Gastroesophageal sphincter (tissue), 4 donors: ENCODE measurements at places on chromosomes 13 and 19. TPM values are rescaled to one million over a fixed set of nuclear protein-coding genes. Genes with fewer than 3 reads are reported as not detected.
A peak's percentile ranks its signal among the peaks of the same experiment; 100 is the strongest.

DNA sequence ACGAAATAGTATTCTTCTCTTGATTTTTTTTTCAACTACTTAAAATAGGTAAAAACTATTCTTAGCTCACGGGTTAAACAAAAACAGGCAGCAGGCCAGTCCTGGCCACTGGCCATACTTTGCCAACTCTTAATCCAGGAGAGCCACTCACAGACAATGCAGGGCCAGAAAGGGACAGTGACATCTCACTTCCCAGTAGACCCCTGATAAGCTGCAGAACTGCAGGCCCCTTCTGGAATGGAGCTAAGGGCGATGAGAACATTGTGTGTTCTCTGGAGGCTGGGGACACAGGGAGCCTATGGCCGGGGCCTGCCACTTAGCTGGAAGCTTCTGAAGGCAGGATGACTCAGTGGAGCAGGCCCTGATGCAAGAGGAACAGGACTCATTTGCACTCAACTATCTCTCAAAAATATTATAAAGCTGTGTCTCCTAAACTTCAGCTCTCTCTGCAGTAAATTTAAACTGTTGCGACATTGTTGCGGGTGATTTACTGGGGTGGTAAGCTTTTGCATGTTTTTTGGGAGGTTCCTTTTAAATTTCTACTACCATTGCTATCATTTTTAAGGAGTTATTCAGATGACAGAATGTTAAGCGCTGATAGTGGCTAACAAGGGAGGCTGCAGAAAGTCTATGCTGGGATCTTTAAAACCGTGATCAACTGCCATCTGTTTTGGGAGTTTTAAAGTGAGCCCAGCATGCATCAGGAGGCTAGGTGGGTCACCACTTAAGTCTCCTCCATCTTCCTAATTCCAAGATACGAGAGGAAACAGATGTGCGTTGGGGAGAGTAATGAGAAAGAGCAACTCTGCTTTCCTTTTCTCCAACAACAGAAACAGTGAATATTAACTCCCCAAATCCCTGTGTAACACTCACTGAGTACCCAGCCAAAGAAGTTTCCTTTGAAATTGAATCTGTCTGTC, 33.2 kb upstream of the KATNAL1 start:
- peak; percentile 88 for ATAC-seq

- peak; percentile 82 for ATAC-seq
Observed at GRCh38 chr13:30712536-30713532, 22.5 kb upstream of the ALOX5AP start.

Gene VSIG10L
- 2.2 TPM for total RNA-seq

- ATAC-seq, result no peak
Observed at GRCh38 chr19:49440439-49441209, 703 bp downstream of the SLC17A7 start.

Gene TNNT1
- total RNA-seq, result not detected

GRCh38 chr19:52694921-52695320, 39.9 kb downstream of the ZNF611 start:
- no peak for ATAC-seq

DNA sequence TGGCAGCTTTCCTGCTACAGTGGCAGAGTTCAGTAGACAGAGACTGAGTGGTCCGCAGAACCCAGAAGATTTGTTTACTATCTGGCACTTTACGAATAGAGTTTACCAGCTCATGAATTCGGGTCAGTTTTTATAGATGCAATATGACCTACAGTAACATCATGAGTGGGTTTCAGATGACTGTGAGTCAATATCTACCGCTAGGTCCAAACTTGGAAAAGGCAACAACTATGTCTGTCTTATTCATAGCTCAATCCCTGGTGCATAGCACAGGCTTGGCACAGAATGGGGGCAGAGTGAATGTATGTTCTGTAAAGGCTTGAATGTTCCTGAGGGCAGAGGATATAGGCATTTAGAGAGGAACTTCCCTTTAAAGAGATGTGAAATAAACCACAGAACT, 65.2 kb downstream of the RAP2A start:
- ATAC-seq, result no peak

Gene ZNF737
- total RNA-seq, result 11.3 TPM

DNA sequence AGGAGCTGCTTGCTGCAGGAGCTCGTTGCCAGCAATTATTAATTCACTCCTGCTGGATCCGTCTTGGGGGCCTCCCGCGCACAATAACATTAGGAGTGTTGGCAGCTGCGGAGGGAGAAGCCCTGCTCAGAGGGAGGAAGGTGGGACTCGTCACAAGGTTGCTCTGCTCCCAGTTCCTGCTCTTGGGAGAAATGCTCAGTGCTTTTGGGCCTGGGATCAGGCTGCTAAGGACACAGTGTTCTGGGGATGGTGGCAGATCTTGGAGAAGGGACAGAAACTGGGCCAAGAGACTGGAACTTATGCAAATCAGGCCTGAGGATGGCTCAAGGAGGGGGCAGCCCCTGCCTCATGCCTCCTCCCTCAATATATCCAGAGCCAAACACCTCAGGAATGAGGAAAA, 78.9 kb upstream of the OLFM4 start:
- ATAC-seq, result peak; percentile 29

GRCh38 chr19:12833738-12834565, 427 bp downstream of the RTBDN start:
- ATAC-seq, result no peak

DNA sequence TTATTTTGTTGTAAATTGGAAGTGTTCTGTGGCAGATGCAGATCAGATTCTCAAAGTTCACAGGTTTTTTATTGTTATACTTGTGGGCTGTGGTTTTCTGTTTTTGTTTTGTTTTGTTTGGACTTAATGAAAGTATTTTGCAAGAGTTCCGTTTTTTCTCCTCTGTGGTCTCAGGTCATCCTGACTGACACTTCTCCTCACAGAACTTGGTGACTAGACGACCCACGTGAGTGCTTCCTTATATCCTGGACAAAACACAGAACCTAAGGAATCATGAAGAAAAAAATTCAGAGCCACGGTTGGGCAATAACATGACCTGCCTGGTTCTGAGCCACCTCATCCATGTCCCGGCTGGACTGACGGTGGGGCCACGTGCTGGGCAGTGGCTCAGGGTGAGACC, 2.5 kb upstream of the RFPL4AL1 start:
- no peak for ATAC-seq

Gene CNN1
- total RNA-seq, result 2,283 TPM

- ATAC-seq, result no peak
Observed at GRCh38 chr19:3041761-3042620, 12.9 kb upstream of the TLE2 start.

Gene TGFBR3L
- total RNA-seq, result 4.5 TPM

- ATAC-seq, result no peak
Observed at GRCh38 chr19:50565984-50566903, 2.0 kb downstream of the LRRC4B start.

DNA sequence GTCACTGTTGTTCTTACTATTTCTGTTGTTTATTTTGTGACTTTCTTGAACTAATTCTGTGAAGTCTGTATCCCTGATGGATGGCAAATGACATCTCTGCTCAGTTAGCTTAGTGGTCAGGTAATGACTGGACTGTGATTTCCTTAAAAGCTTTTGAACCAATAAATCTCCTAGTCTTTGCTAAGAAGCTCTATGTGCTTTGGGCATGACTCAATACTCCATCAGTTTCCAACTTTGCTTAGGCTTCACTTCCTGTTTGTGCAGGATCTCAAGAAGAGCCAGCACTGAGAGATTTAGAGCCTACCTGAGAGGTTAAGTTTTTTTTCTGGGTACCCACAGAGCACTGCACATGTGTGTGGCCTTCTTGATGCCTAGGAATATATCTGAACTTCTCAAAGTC, 329.7 kb upstream of the HTR2A start:
- ATAC-seq, result no peak
